ENCODE measurements at places on chromosomes 13 and 19.

DNA sequence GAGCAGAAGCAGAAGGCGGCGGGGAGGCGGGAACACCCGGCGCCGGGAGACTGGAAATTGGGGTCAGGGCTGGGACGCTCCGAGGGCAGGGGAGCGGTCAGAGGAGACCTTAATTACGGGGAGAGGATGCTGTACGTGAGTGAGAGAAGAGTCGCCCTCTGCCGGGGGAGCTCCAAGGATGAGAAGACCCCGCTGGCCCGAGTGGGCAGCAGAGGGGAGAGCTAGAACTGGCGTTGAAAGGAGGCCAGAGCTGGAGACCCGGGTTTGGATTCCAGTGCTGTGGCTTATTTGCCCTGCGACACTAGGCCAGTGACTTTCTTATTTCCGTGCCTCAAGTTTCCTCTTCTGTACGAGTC is 536 bp downstream of the FAM32A start:
- no peak for DNase-seq

DNA sequence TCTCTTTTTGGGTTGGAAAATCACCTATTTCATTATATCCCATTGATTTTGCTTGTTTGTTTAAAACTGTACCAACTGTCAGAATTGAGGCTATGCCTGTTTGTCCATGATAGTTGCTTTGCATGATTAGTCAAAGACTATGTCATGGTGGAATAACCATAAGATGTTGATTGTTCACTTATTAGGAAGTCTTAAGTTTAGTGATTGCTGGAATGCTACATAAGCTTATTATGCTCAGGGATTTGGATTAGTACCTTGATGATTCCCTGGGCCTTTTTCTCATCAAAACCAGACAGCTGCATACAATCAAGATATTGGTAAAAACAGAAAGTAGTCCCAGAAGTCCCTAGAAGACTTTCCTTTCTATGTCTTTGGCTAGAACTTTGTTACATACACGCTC is 954.7 kb downstream of the PCDH9 start:
- DNase-seq, result no peak

- no peak for DNase-seq
Observed at GRCh38 chr13:71712988-71713653, 153.9 kb downstream of the DACH1 start.

DNA sequence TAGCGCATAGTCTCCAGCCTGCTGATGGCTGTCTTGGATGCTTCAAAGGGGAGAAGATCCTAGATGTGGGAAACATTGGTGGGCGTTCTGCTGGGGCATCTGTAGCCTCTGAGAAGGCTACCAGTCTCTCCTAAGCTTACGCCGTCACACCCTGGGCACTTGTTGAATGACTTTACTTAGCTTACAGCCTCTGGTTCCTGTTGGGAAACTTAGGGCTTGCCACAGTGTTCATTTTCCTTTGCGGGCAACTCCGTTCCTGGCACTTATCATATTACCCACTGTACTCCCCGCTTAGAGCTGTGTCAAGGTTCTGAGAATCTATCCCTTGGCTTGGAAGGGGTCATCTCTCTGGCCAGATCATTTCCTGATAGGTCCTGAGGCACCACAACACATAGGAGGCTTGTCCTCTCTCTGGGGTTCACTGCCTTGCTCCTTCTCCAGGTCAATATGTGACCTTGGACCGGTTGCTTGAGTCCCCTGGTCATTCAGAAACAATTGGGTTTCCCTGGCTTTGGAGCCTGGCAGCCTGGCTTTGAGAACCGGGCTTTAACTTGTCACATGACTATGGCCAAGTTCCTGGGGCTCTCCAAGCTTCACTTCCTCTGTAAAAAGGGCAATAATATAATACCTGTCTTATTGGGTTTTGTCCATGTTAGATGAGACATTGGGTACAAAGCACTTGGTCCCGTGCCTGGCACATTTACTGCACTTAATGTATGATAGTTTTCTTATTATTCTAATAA is 20.5 kb upstream of the ALOX5AP start:
- no peak for DNase-seq

- DNase-seq, result no peak
Observed at GRCh38 chr13:29050719-29051118, 230.6 kb downstream of the MTUS2 start.

DNA sequence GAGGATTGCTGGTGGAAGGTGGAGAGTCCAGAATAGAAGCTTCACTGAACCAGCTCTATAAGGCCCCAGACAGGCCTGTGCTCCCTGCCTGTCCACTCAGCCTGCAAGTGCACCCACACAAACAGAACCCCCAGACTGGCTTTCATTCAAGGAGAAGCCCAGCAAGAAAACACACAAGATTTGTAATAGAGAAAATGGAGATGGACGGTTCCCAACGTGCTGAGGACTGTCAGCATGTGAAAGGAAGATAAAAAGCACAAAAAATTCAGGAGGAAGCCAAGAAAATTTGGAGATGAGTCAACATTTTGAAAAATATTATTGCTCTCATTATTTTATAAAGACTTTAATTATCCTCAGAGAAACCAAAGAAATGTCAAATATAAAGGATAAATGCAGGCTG is 218.2 kb upstream of the SLC10A2 start:
- DNase-seq, result no peak

- no peak for DNase-seq
Observed at GRCh38 chr13:38348861-38349389, 726 bp upstream of the UFM1 start.

All from H54 (cell line).